ENCODE measurements at places on chromosomes 13 and 19. TPM values are rescaled to one million over a fixed set of nuclear protein-coding genes. Genes with fewer than 3 reads are reported as not detected.

- no peaks in the 10 kb centered on the region for H3K27me3 ChIP-seq
- peaks cover 51% of the 10 kb centered on the region for H3K4me1 ChIP-seq
- peaks cover 1% of the 10 kb centered on the region for H3K36me3 ChIP-seq
- no peak for DNase-seq
- no peak overlapping the region for H3K4me3 ChIP-seq
Observed at GRCh38 chr19:8635422-8635821, 5.0 kb downstream of the NFILZ start.

The TMEM143 gene
- total RNA-seq: 12.3 TPM

GRCh38 chr13:104196611-104197010 is 1130.4 kb upstream of the SLC10A2 start:
- no peaks in the 10 kb centered on the region for H3K27me3 ChIP-seq
- H3K4me3 ChIP-seq: no peak overlapping the region
- no peak overlapping the region for H3K27ac ChIP-seq
- H3K36me3 ChIP-seq: no peaks in the 10 kb centered on the region

The SELENOW gene
- total RNA-seq: 204 TPM

DNA sequence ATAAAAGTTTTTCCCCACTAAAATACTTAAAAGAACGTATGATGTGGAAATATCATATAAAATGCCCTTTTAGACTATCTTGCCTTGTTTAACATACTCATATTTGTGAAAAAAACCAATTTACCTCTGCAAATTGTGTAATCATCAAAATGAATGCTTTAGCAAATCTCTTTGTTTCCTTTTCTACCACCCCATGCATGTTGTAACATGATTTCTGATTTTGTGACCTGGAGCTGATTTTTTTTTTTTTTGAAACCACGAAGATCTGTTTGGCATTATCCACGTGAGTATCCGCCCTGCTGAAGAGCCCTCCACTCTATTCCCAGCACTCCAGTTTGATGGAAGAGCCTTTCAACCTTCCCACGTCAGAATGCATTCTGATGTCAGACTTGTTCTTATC is 245.8 kb upstream of the NBEA start:
- no peak for DNase-seq
- H3K4me3 ChIP-seq: no peak overlapping the region
- H3K27ac ChIP-seq: no peak overlapping the region
- peaks cover 15% of the 10 kb centered on the region for H3K4me1 ChIP-seq
- peaks cover 3% of the 10 kb centered on the region for H3K27me3 ChIP-seq

- peaks cover 42% of the 10 kb centered on the region for H3K27me3 ChIP-seq
- peaks cover 10% of the 10 kb centered on the region for H3K4me1 ChIP-seq
- no peak for DNase-seq
- no peak within 1 kb of the TSS for H3K27ac ChIP-seq
- H3K4me3 ChIP-seq: no peak within 1 kb of the TSS
Observed at GRCh38 chr13:23570099-23570920, at the start of gene TNFRSF19. Gene TNFRSF19 (plus strand): TSS chr13:23570412. CDS start chr13:23590184, 19,772 bp downstream.

GRCh38 chr13:31790992-31791391 is 51.7 kb downstream of the RXFP2 start:
- H3K27ac ChIP-seq: no peak overlapping the region
- no peaks in the 10 kb centered on the region for H3K36me3 ChIP-seq
- no peak overlapping the region for H3K4me3 ChIP-seq
- H3K27me3 ChIP-seq: no peaks in the 10 kb centered on the region
- DNase-seq: no peak

GRCh38 chr13:77874406-77874805 is 44.2 kb downstream of the EDNRB start:
- H3K4me3 ChIP-seq: no peak overlapping the region
- no peaks in the 10 kb centered on the region for H3K27me3 ChIP-seq
- DNase-seq: no peak

DNA sequence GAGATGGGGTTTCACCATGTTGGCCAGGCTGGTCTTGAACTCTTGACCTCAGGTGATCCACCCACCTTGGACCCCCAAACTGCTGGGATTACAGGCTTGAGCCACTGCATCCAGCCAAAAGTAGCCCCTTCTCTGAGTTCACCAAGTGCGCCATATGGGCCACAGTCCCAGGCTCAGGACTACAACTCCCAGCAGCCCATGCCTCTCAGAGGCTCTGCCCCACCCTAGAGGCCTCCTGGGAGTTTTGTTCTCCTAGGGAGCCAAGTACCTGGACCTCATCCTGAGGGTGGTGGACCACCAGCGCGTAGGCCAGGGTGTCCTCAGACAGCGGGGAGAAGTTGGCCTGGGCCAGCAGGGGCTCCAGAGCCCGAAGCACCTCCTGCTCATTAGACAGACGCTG is 18.8 kb downstream of the TMEM143 start:
- no peaks in the 10 kb centered on the region for H3K36me3 ChIP-seq
- no peak overlapping the region for H3K27ac ChIP-seq
- H3K27me3 ChIP-seq: no peaks in the 10 kb centered on the region
- peaks cover 8% of the 10 kb centered on the region for H3K4me1 ChIP-seq

DNA sequence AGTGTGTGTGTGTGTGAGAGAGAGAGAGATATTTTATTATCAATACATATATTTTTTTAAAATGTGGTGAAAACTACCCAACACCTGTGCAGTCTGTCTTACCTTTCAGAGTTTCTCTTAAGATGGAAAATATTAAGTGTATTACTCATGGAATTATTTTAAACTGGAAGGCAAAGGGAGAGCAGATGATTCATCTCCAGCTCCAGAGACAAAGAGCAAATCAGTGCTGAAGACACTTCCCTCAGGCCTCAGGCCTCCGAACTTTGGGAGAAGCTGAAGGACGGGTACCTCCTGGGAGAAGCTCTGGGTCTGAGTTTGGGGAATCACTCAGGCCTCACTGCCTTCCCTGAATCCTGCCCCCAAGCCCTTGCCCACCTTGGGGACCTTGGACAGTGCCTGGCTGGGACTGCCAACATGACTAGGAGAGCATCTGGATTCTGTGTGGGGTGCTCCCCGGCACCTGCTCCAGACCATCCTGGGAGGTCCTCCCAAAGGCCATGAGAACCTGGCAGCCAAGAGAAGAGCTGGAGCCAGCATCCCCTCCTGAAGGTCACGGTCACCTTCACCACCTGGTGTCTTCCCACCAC is 170.4 kb upstream of the UBL3 start:
- peaks cover 25% of the 10 kb centered on the region for H3K4me1 ChIP-seq
- no peak for DNase-seq
- H3K27me3 ChIP-seq: no peaks in the 10 kb centered on the region
- H3K27ac ChIP-seq: no peak overlapping the region
- H3K36me3 ChIP-seq: no peaks in the 10 kb centered on the region

The LENG9 gene
- total RNA-seq: 11.0 TPM

- no peak for DNase-seq
- H3K4me3 ChIP-seq: no peak overlapping the region
- H3K27ac ChIP-seq: no peak overlapping the region
- peaks cover 12% of the 10 kb centered on the region for H3K27me3 ChIP-seq
Observed at GRCh38 chr19:46019270-46019669, 3.6 kb downstream of the PGLYRP1 start.

The SIX5 gene
- total RNA-seq: 34.2 TPM
